Activated naive CD4-positive, alpha-beta T cell treated with anti-CD3 and anti-CD28 coated beads, Interleukin-2, amount 50 U/mL, for 72 hours (primary cell): ENCODE measurements at places on chromosomes 4 and X. TPM values are rescaled to one million over a fixed set of nuclear protein-coding genes. Genes with fewer than 3 reads are reported as not detected.
A peak's percentile ranks its signal among the peaks of the same experiment; 100 is the strongest.

- no peak for DNase-seq
Measured at GRCh38 chr4:143406523-143406922, 69.8 kb downstream of the GAB1 start.

- DNase-seq: no peak
Measured at GRCh38 chr4:169249214-169249973, 21.4 kb downstream of the SH3RF1 start.

GRCh38 chr4:68257719-68258118 is 12.2 kb upstream of the TMPRSS11B start:
- DNase-seq: no peak

DNA sequence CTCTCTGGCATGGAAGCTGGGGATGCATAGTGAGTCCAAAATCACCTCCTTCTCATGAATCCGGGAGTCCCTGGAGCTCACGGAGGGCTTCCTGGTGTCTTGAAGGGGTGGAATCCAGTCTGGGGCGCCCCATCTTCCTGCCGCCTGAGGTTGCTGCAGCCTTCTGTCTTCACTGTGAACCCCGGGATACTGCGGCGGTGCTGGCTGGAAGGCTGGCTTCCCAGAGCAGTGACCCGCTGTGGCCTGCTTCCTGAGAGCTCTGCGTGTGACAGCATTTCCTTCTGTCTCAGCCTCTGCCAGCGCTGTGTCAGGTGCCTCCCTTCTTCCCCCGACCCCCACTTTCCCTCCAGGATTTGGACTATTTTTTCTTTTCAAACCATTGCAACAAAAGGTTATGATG is 98.8 kb upstream of the STOX2 start:
- no peak for DNase-seq

GRCh38 chr4:139734875-139735380 is 69.3 kb downstream of the MGST2 start:
- DNase-seq: peak; percentile 75

- no peak for DNase-seq
Measured at GRCh38 chr4:183405303-183405702, 39.1 kb upstream of the CDKN2AIP start.

DNA sequence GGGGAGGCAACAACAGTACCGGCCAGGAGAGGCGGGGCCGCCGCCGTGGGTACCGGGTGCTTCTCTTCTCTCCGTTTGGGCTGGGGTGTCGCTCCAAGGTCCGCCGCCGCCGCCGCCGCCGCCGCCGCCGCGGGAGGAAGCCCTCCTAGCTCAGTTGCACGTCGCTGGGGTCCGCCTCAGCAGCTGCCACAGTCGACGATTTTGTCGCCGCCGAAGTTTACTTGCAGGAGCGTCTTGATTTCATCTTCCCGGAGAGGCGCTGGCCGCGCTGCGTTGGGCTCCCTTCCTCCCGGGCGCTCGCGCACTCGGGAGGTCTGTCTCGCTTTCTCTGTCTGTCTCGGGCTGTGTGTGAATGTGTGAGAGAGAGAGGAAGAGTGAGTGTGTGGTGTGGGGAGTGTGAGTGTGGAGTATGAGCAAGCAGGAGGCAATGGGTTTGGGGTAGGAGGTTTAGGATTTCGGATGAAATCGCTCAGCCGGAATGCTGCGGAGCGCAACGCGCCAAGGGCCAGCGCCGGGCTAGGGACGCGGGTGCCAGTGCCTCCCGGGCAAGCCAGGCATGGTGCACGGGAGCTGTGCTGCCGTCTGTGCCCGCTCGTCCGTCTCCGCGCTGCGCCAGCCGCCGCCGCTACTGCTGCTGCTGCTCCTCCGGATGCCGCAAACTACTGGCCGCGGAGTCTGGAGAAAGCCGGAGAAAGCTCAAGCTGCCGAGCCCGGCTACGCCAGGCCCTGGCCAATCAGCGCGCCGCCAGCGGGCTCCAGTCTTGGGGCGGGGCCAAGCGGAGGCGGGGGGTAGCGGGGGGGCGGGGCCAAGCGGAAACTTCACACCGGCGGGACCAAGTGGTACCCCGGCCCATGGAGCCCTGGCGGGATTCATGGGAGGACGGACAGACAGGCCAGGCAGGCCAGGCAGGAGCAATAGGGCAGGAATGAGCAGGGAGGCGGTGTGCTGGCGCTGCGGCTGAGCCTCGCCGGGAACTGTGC is at the start of gene PCDH19:
TSS of gene PCDH19 (minus strand) at position 664 of the 981 bp plus-strand sequence. CDS start 1,676 bp downstream, outside the sequence.
- peak; percentile 53 for DNase-seq

GRCh38 chr4:833156-833555 is 7.2 kb upstream of the CPLX1 start:
- DNase-seq: no peak

GRCh38 chr4:173528378-173529321 is 1.4 kb downstream of the HAND2 start:
- peak; percentile 7 for DNase-seq

GRCh38 chrX:9729171-9729885 is 36.3 kb downstream of the GPR143 start:
- no peak for DNase-seq

GRCh38 chr4:162684998-162685397 is 481.7 kb downstream of the NAF1 start:
- no peak for DNase-seq

GRCh38 chrX:70405003-70405402 is 18.1 kb upstream of the GDPD2 start:
- DNase-seq: no peak

DNA sequence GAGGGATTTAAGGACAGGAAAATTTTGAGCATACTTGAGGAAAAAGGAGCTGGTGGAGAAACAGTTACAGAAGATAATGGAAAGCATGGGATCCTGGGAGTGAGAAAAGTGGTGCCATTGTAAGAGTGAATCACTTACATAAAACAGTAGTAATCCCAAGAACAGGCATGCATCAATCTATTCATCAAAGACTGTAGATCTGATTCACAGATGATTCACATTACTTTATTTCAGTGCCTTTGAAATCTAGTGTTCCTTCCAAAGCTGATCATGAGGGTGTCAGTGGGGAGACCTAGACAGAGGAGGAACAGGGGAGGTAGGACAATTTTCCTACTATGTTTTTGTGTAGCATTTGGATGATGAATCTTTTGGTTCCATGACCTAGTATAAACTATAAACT is 102.7 kb downstream of the TAB3 start:
- DNase-seq: no peak

GRCh38 chr4:94533405-94534223 is 81.9 kb downstream of the PDLIM5 start:
- no peak for DNase-seq

DNA sequence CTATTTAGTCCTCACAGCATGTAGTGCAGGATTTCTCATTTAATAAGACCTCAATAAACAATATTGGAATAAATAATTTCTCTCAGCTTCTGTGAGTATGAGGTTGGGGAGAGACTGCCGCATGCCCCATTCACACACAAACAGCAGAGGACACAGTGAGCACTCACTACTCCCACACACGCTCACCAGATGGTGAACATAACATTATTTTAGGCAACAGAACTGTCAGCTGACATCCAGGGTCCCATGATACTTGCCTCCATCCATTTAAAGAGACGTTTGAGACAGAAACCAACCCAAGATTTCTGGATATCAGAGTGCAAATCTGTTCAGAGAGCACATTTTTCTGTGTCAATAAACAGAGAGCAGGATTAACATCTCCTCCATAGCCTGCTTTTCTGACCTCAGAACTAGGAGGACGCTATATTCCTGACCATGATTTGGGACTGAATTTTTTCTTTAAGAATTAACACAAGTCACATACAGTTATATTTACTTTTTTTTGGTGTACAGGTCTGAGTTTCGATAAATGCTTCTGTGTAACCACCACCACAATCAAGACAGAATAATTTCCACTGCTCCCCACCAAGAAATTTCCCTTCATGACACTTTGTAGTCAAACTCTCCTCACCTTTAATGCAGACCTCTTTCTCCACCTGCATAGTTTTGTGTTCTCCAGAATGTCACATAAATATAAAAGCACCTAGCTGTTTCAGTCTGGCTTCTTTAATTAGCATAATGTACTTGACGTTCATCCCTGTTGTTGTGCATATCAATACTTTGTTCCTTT is 16.7 kb downstream of the GPRIN3 start:
- DNase-seq: no peak

- no peak for DNase-seq
Measured at GRCh38 chr4:158644760-158645159, 26.9 kb downstream of the C4orf46 start.

- DNase-seq: no peak
Measured at GRCh38 chr4:743463-744211, 38.0 kb downstream of the PCGF3 start.

GRCh38 chr4:172777729-172778431 is 390.7 kb upstream of the GALNT7 start:
- DNase-seq: no peak

GRCh38 chr4:113145147-113145518 is 95.7 kb downstream of the ANK2 start:
- no peak for DNase-seq

DNA sequence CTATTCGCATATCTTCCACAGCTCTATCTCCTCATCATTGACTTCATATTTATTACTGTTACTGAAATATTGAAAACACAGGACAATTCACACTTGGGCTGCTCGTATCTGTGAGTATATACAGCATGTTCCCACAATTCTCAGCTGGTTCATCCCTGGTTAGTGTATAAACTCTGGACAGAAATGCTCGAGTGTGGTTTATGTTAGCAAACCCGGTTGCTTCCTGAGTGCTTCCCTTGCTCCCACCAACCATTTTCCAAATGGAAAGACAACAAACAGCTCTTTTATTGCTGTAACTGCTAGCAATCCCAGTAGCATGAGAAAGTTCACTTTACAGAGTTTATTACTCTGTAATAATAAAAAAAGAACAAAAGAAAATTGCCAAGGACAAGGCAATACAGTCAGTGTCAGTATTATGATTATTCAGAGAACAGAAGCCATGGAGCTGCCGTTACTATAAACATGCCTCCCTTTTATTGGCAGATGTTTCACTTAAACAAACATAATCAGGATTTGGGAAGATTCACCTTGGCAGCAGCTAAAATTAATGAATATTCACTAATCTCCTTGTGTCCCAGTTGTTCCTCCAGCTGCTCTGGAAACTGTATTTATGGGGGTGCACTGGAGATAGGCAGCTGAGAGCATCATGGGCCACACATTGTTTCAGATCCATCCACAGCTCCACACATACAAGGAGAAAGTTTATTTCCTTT is 134.1 kb upstream of the GUCY1A1 start:
- DNase-seq: no peak

GRCh38 chr4:39134683-39135306 is 47.5 kb upstream of the WDR19 start:
- no peak for DNase-seq

GRCh38 chr4:15385515-15385914 is 42.3 kb upstream of the C1QTNF7 start:
- DNase-seq: no peak

DNA sequence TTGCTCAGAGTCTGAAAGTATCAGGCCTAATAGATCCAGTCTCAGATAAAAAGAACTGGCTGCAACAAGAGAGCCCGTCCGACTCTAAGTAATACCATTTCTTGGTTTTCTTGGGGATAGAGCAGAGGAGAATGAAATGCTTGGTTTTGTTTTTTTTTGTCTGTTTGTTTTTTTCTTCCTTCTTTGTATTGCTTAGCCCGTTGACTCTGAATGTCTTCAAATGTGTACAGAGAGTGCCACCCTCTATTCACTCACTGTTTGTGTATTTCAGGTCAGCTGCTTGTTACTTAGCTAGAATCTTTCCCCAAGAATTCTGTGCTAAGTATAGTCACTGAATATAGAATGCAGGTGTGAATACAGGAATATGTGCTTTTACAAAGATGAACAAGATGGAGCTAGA is 5.7 kb upstream of the TMEM156 start:
- no peak for DNase-seq

- DNase-seq: no peak
Measured at GRCh38 chr4:36332023-36332781, 50.8 kb downstream of the DTHD1 start.

- DNase-seq: peak; percentile 21
Measured at GRCh38 chr4:88672987-88673386, 24.6 kb downstream of the NAP1L5 start.

DNA sequence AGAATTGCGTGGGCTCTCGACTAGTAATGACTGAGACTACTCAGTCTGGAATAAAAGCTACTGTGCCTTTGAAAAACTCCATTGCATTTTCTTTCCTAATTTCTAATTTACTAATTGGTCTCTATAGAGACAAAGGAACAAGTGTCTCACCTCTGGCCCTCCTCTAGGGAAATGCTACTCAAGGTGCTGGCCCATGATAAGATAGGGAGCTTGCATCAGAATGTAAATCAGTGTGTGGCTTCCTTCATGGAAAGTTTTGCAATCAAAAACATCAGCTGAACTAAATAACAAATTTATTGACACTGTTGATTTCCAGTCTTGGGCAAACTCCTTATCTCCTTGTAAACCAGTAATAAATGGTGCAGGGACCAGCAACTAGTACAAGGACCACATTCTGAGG is 81.8 kb downstream of the SRPX start:
- no peak for DNase-seq

DNA sequence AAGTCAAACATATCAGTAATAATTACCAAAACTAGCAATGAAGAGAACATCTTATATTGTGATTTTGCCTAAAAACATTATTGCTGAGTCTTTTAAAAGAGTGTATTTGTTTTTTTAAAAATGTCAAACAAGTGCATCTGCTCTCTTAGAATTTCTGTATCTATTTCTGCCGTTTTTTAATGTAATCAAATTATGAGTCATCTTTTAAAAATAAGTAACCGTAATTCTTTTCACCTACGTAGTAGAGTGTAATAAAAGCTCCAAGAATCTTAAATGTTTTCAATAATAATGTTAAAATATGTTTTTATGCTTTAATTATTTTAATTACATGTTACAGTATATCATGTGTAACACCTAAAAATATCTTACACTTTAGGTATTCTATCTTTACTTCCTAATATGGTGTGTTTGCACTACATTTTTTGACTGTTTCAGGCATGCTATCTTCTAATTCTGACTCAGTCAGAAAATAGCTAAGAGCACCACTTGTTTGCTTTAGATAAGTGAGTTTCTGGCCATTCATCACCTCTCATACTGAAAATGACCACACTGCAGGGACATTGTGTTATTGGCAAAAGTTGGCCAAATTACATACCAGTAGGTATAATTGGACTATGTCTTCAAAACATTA is 368.5 kb downstream of the PCDH7 start:
- DNase-seq: no peak

IRF2 gene
- 56.8 TPM for total RNA-seq

ESX1 gene
- total RNA-seq: not detected

PPP3CA gene
- 3.5 TPM for total RNA-seq

UGT2B15 gene
- total RNA-seq: not detected

LUZP4 gene
- total RNA-seq: not detected

MBTPS2 gene
- total RNA-seq: 1.4 TPM

UGT2A1 gene
- total RNA-seq: not detected

PABPC1L2B gene
- total RNA-seq: not detected

G3BP2 gene
- total RNA-seq: 122 TPM

SLIT2 gene
- not detected for total RNA-seq

SPP1 gene
- total RNA-seq: not detected

BEX2 gene
- total RNA-seq: 16.4 TPM

MAGEB1 gene
- total RNA-seq: not detected

LYAR gene
- 34.7 TPM for total RNA-seq

SLC25A14 gene
- total RNA-seq: 13.3 TPM

CTAG2 gene
- not detected for total RNA-seq
